Stimulated activated CD8-positive, alpha-beta memory T cell treated with anti-CD3 and anti-CD28 coated beads, Interleukin-15, amount 100 ng/mL, for 48 hours (primary cell): ENCODE measurements at places on chromosomes 16 and 17.

- no peak for DNase-seq
Measured at GRCh38 chr17:62804822-62805221, 3.3 kb downstream of the MARCHF10 start.

- no peak for DNase-seq
Measured at GRCh38 chr17:9332132-9332494, 243.5 kb downstream of the STX8 start.

GRCh38 chr16:48452991-48453760, 68.0 kb upstream of the SIAH1 start:
- no peak for DNase-seq

GRCh38 chr17:381516-381915, 28.9 kb upstream of the RPH3AL start:
- DNase-seq: no peak

DNA sequence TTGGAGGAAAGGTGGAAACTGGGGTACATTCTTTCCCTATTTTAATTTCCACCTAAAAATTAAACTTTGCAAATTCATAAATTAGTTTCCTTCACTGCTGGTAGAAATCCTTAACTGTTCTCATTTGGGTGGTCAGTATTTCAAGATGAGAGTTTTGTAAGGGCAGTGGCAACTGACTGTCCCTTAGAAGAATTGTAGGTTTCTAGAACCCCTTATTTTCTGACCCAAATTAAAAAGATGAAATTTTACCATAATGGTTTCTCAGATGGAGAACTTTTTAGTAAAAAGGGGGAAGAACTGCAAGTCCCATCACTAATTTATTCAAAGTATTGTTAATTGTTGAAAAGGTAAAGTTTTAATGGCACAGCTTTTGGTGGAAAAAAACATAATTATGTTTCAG, 5.6 kb downstream of the IGF2BP1 start:
- DNase-seq: no peak

GRCh38 chr16:27748868-27749546, 199.1 kb downstream of the KATNIP start:
- peak; percentile 3 for DNase-seq

DNA sequence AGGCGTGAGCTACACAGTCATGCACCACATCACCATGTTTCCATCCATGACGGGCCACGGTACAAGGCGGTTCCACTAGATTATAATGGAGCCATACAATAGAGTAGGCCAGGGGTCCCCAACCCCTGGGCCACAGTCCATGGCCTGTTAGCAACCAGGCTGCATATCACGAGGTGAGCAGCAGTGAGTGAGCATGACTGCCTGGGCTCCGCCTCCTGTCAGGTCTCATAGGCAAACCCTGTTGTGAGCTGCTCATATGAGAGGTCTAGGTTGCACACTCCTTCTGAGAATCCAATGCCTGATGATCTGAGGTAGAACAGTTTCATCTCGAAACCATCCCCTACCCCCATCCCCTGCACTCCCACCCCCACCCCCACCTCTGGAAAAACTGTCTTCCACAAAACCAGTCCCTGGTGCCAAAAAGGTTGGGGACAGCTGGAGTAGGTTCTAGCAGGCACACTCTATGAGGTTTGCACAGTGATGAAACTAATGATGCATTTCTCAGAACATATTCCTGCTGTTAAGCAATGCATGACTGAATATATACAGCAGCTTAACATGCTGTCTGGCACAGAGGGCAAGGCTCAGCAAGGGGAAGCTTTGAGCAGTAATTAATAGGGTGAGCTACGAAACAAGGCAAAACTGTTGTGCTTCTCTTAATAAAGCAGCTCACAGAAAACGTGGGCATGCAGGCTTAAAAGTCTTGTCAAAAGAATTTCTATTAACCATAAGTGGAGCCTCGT, 108.0 kb downstream of the VPS53 start:
- DNase-seq: no peak

DNA sequence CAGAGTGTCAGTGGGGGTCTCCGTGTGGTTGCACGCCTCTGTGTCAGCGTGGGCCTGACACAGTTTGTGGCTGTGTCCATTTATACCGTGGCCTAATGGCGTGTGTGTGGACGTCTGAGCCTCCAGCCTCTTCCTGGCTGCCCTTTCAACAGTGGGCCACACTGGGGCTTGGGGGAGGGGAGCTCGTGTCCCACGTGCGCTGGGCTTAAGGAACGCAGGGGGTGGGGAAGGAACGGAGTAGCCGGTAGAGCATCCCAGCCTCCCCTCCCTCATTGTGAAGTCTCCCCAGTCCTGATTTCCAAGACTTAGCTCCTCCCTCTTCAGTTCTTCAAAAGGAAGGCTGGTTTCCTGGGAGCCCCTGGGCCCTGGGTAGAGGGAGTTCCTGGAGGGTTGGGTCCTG, 9.5 kb upstream of the HES7 start:
- no peak for DNase-seq

GRCh38 chr17:54771409-54771915, 129.2 kb upstream of the TOM1L1 start:
- no peak for DNase-seq

- no peak for DNase-seq
Measured at GRCh38 chr16:73064212-73064993, 16.5 kb upstream of the ZFHX3 start.

- DNase-seq: no peak
Measured at GRCh38 chr17:37327341-37328090, 48.3 kb upstream of the C17orf78 start.

GRCh38 chr17:40901981-40902474, 17.0 kb upstream of the KRT20 start:
- no peak for DNase-seq

- peak; percentile 75 for DNase-seq
Measured at GRCh38 chr17:40560592-40561293, 4.5 kb downstream of the CCR7 start.

DNA sequence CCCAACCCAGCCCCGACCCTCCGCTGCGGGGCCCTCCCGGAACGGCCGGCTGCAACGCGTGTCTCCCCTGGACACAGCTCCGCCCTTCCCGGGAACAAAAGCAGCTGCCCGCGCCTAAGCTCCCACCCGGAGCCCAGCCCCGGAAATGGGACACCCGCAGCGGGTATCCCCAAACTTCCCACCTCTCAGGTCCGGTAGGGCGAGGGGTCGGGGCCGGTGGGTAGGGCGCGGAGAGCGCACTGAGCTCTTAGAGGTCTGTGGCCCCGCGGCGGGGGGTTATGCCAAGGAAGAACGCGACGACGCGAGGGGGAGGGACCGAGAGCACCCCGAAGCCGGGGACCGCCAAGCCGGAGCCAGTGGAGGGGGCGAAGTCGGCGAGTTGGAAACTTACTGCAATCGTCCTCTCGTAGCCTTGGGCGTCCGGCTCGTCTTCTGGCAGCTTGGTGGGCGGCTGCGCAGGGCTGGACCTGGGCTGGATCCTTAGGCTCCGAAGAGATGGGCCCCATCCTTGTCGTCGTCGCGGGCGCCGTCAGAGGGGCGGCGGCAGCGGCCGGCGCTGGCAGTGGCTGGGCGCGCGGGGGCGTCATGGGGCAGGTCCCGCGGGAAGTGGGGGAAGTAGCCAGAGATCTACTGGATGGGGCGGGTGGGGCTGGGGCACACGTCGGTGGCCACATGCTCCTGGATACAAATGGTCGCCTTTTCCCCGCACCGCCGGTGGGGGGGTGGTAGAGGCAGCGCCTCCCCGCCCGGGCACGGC, 6.9 kb downstream of the USP6 start:
- no peak for DNase-seq

DNA sequence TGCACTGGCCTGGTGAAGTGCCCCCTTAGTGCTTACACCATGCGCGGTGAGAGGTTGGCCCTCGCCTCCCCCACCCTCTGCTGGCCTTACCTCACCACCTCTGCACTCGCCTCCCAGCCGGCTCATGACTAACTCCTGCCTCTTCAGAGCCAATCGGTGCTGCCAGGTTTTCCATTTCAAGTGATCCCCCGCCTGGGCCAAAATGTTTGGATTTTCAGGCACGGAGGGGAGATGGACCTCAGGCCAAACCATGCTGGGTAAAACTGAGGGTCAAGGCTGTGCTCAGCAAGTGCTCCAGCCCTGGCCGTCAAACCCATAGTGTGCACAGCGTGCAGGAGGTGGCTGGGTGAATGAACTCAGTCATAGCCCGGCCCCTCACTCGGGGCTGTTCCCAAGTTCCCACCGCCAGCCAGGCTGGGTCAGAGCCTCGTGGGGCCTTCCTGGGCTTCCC, 175.4 kb downstream of the SEC14L1 start:
- DNase-seq: no peak

DNA sequence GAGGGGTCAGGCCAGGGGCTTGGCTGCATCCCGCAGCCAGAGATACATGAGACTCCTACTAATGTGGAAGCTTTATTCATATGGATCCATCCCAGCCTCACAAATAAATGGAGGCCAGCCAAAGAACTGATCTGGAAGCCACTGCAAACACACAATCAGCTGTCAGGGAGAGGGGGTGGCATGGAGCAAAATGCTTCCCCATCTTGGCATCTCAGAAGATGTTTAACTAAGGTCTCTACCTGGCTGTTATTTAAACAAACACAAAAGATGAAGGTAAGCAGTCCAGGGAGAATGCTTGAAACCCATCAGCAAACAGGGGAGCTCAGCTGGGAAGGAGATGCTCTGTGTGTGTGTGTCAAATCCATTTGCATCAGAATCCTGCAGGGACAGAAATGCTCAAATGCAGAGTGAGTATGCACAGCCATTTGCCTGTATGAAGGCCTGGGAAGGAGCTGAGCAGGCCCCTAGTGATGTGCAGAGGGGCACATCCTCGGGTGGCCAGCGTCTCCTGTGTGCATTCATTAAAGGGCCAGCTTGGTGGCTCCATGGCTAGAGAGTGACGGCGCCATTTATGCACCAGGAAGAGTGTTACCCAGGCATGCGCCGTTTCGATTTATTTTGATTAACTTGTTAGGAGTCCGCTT, 34.2 kb upstream of the IRX3 start:
- no peak for DNase-seq

DNA sequence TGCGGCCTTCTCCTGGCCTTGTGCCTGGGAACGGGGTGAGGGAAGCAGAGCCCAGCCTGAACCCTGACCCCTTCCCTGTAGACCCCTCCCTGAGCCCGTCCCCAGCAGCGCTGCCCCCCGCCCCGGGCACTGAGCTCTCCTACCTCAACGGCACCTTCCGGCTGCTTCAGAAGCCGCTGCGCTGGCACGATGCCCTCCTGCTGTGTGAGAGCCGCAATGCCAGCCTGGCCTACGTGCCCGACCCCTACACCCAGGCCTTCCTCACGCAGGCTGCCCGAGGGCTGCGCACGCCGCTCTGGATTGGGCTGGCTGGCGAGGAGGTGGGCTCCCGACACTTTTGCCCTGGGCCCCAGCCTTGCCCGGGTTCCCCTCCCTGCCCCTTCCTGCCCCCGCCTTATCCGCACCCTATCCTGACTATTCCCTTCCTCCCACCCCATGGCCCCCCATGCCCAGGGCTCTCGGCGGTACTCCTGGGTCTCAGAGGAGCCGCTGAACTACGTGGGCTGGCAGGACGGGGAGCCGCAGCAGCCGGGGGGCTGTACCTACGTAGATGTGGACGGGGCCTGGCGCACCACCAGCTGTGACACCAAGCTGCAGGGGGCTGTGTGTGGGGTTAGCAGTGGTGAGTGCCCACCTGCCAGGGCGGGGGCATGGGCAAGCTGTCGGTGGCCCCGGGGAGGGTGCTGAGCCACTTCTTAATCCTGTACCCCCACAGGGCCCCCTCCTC, 62.1 kb downstream of the MRC2 start:
- DNase-seq: no peak

- DNase-seq: no peak
Measured at GRCh38 chr16:22189473-22190080, 16.5 kb upstream of the EEF2K start.

- DNase-seq: no peak
Measured at GRCh38 chr17:33964344-33964979, 290.6 kb upstream of the CCL2 start.

- DNase-seq: no peak
Measured at GRCh38 chr16:87160234-87160636, 157.0 kb downstream of the C16orf95 start.

GRCh38 chr17:80959330-80960036, 32.2 kb upstream of the CHMP6 start:
- no peak for DNase-seq

GRCh38 chr16:1794221-1794871, 841 bp upstream of the IGFALS start:
- no peak for DNase-seq

DNA sequence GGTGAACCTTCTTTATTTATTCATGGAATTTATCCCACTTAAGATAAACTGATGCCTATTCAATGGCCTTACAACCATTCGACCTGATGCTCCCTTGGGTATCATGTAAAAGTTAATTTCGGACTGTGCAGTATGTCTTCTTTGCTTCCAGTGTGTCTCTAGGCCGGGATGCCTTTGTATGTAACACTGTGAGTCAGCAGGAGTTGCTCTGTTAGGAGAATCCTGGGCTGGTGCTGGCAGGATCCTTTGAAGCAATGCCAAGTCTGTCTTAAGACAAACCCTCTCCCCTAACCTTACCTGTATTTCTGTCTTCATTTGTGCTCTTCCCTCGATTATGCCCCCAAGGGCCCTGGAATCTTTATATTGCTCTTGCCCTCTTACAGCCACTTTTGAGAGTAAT, 37.9 kb upstream of the ABCA8 start:
- no peak for DNase-seq

DNA sequence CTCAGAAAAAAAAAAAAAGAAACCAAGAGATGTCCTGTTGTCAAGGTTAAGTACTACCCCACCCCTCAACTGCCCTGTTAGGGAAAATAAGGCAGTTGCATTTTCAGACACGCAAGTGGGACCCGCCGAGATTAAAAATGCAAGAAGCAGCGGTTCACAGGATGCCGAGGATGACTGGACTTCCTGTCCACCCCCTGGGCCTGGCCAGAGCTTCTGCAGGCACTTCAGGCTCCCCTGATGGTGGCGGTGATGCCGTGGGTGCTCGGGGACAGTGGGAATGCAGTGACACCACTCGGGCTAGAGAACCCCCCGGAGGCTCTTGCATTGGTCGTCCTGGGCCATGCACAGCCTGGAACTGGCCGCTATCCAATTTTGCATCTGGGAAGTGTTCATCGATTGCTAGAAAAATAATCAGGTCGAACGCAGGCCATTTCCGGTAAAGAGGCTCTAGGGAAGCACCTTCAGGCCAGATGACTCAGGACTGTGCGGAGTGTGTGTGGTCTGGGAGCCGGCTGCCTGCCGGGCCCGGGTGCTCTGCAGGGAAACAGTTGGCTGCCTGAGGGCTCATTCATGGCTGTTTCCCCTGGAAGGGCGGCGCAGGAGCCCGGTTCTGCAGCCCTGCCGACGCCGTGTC, 13.4 kb upstream of the CRISPLD2 start:
- DNase-seq: no peak

- no peak for DNase-seq
Measured at GRCh38 chr17:49928837-49929475, 40.0 kb upstream of the DLX4 start.

GRCh38 chr17:60851181-60851580, 173.5 kb downstream of the BCAS3 start:
- no peak for DNase-seq

GRCh38 chr17:76872221-76872873, 4.1 kb downstream of the MGAT5B start:
- DNase-seq: peak; percentile 4

DNA sequence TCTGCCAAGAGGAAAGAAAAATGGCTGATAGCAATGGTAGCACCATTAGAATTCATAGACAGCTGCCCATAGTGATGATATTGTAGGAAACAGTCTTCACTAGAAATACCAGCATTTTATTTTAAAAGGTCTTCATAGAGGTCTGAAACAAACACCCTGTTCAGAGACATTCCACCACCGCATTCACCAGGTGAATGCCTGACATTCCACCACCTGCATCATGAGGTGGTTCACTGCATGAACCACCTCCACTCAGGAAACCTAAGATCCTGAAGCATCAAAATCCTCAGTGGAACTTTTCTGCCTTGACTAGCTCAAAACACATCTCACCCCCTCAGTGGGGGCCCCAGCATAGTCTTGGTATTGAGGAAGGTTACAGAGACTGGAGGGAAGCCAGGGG, 91.5 kb upstream of the COX10 start:
- DNase-seq: no peak
